Activated naive CD8-positive, alpha-beta T cell treated with anti-CD3 and anti-CD28 coated beads for 36 hours (primary cell): ENCODE measurements at places on chromosomes 16 and 17.
A peak's percentile ranks its signal among the peaks of the same experiment; 100 is the strongest.

DNA sequence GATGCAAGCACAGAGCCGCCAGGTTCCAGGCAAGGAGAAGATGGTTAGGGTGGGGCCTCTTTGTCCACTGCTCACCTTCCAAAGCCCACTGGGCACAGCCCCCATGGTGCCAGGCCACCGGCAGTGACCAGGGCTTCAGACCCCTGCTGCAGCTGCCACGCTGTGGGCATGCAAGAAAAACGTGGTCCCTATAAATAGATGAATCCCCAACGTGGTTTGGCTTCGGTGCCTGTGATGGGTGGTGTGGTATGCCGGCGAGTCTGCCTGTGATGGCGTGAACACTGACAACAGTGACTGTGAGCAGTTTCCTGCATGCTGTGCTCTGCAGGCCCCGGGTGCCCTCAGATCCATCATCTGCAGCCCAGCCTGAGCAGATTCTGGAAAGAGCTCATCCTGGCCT, 36.6 kb downstream of the RAB11FIP4 start:
- DNase-seq: no peak

GRCh38 chr16:23500862-23501225, 9.4 kb downstream of the GGA2 start:
- no peak for DNase-seq

DNA sequence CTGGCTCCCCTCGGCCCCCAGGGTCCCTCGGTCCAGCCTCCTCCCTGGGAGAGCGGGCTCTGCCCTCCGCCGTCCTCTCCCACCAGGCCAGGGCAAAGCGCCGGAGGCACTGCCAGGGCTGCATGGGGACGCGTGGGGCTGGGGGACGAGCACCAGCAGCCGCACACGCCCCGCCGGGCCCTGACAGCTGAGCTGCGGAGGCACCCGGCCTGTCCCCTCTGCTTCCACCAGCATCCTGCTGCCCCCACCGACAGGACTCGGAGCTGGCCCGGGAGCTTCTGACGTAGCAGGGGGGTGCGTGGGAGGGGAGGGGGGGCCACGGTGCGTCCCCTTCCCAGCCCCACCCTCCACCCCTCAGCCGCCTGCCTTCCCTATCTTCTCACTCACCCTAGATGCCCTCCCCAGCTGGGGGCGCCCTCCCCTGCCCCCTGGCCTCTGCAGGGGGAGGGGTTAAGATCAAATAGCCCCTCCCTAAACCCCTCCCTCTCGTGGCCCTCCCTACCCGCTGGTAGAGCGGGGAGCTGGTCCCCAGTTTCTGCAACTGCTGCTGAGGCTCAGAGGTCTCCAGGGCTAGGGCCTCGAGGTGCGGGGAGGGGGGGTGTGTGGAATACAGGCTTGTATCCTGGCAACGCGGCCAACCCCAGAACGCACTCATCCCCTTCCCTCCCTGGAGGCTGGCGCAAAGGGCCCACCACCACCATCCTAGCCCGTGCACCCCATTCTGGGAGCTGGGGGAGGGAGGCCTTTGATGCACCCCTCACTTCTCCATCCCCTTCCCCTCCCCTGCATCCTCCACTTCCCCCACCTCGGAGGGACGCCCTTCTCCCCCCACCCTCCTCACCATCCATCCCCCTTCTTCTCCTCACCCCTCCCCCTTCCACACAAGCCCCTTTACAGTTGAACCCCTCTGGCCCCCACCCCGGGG, 1.0 kb downstream of the SRCIN1 start:
- peak; percentile 48 for DNase-seq

DNA sequence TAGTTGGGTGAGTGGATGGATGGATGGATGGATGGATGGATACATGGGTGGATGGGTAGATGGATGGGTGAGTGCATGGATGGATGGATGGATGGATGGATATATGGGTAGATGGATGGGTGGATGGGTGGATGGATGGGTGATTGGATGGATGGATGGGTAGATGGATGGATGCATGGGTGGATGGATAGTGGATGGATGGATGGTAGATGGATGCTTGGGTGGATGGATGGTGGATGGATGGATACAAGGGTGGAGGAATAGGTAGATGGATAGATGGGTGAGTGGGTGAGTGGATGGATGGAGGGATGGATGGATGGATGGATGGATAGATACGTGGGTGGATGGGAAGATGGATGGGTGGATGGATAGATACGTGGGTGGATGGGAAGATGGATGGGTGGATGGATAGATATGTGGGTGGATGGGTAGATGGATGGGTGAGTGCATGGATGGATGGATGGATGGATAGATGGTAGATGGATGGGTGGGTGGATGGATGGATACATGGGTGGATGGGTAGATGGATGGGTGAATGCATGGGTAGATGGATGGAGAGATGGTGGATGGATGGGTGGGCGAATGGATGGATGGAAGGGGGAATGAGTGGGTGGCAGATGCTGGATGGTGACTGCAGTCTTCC, 19.0 kb downstream of the ZNF469 start:
- no peak for DNase-seq

- DNase-seq: no peak
Measured at GRCh38 chr16:82138478-82139285, 31.3 kb downstream of the MPHOSPH6 start.

DNA sequence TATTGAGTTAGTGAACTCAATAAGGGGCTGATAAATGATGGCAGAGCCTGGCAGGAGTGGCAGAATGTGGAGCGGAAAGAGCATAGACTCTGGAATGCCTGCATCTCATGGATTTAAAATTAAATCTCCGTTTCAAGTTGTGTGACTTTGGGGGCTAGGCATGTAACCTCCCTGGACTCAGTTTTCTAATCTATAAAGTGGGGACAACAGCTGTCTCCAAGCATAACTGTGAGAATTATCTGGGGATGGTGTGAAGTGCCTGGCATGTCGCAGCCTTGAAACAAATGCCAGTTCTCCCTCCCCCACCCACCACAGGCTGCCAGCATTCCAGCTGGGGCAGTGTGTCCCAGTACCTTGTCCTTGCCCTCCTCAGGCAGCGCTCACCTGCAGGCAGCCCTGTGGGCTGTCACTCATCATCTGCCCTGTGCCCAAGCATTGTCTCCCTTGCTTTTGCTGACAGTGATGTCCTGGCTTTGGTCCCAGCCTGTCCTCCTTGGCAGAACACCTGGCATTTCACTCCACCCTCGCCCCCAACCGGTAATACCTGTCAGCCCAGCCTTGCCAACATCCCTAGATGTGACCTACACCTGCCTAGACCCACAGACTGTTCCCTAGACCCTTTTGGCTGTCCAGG, 129.6 kb downstream of the MRM1 start:
- no peak for DNase-seq

DNA sequence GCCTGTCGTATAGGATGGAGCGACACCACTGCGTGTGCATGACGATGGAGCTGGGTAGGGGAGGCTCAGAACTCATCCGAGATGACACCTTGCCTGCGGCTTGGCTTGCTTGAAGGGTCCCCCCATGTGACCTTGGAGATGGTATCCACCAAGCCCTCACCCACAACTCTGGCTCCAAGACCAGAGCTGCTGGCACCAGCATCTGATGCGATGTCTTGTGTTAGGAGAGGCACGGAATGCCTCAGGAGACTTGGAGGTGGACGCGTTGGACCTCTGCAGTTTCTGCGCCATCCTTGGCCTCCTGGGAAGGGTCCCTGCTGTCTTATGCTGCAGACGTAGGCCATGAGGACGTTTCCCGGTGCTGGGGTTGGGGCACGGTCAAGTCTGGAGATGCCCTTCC, 7.8 kb downstream of the CRAMP1 start:
- DNase-seq: no peak

- no peak for DNase-seq
Measured at GRCh38 chr16:12173121-12173520, 196.6 kb downstream of the SNX29 start.

DNA sequence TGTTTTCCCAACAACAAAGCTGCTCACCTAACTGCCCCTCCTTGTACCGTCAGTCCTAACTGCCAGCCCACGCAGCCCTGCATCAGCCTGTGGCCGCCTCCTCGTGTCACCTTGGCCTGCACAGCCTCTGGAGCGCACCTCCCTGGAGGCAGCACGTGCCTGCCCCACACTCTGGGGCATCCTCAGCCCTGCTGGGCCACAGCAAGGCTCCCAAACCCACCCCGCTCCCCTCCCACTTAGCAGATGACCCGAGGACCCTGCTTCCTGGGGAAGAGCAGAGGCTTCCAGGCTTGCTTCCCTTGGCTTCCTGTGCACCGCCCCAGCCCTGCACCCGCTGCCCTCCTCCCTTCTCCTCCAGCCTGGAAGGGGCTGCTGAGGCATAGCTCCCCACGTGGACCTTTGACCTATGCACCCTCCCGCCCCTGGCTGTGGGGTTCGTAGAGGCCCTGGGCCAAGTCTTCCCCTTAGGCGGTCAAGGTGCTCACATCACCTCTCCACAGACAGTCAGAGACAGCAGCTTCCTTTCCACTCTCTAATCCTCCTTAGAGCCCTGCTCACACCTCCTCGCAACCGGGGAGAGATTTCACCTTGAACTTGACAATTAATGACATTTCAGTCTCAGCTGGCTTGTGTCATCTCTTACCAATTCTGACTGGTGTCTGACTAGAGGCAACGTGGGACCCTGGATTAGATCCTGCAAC, 115.0 kb downstream of the MGAT5B start:
- DNase-seq: no peak

GRCh38 chr17:37750768-37751475, 6.1 kb upstream of the HNF1B start:
- no peak for DNase-seq

- no peak for DNase-seq
Measured at GRCh38 chr17:8386841-8387240, 3.8 kb upstream of the RPL26 start.

DNA sequence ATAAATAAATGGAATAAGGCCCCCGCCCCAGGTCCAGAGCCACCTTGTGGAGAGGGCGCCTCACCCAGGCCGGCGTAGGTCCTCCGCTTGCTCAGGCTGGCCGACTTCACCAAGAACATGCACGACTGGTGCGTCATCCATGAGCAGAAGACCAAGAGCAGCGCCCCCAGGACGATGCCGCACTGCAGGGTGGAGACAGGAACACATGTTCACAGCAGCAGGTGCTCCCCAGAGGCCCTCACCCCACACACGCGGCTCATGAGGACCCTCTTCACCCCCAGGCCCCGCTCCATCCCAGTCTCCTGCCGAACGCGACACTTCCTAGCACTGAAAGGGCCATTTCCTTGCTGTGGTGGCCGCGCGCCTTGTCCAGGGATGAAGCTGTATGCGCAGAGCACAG, 5.5 kb downstream of the SLC38A10 start:
- DNase-seq: no peak

DNA sequence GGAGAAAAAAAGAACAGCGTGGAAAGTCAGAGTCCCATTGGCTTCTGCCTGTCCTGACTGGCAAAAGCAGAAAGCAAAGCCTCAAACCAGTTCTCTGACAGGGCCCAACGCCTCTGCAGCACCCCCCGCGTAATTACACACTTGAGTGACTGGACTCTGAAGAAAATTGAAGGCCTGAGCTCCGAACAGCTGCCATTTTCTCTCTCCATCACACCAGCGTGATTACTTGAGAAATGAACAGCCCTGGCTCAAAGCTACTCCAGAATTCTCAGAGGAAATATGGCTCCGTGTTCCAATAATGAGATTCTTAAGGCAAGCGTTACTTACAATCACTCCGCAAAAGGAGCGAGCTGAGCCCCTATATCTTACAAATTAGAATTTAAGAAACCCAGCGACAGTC, 142.7 kb upstream of the C17orf78 start:
- DNase-seq: no peak

DNA sequence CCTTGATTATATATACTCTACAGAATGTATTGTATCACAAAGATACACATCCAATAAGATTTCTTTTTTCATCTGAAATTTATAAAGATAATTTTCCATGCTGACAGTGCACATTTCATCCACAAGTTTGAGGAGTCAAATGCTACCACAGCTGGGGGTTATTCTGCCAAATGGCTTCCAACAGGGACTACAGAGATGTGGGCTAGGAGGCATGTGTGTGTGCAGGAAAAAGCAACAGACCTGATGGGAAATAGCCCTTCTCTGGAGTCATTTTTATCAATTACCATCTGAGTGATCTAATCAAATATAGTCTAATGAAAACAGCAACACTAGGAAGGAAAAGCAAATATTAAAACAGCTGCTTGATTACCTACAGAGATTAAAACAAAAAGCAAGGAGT, 290.5 kb downstream of the CEP112 start:
- DNase-seq: no peak

DNA sequence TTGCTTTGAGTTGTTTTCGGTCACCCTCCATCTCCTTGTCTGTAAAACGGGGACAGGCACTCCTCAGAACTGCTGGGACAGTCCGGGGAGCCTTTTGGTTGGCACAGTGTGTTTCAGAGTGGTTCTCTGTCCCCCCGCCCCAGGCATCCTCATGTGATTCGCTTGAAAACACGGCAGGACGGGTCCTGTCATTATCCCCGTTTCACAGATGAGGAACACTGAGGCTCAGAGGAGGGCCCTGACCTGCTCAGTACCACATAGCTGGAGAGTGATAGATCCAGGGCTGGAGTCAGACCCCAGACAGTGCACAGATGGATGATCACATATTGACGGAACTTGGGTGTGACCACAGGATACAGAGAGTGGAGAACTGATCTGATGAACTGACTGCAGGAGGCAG, 13.5 kb upstream of the ADGRG1 start:
- DNase-seq: no peak
